ENCODE measurements at places on chromosomes 7 and 10. TPM values are rescaled to one million over a fixed set of nuclear protein-coding genes. Genes with fewer than 3 reads are reported as not detected.

GRCh38 chr7:17033245-17033644 lies 151.5 kb upstream of the AGR3 start:
- no peak for DNase-seq

PKD2L1 gene
- total RNA-seq: not detected

SPDYE1 gene
- total RNA-seq: not detected

UCMA gene
- not detected for total RNA-seq

ITIH2 gene
- total RNA-seq: not detected

STEAP4 gene
- not detected for total RNA-seq

All from dermis microvascular lymphatic vessel endothelial cell (primary cell).